Uterus (tissue), 4 donors: ENCODE measurements at places on chromosomes 5 and 9. TPM values are rescaled to one million over a fixed set of nuclear protein-coding genes. Genes with fewer than 3 reads are reported as not detected.
A peak's percentile ranks its signal among the peaks of the same experiment; 100 is the strongest.

Gene NUTM2F
- not detected for total RNA-seq

Gene LCN12
- 43.2 TPM for total RNA-seq

Gene ARL14EPL
- total RNA-seq = not detected

Gene CDX1
- total RNA-seq = 0.77 TPM

Gene TMEFF1
- 8.4 TPM for total RNA-seq

DNA sequence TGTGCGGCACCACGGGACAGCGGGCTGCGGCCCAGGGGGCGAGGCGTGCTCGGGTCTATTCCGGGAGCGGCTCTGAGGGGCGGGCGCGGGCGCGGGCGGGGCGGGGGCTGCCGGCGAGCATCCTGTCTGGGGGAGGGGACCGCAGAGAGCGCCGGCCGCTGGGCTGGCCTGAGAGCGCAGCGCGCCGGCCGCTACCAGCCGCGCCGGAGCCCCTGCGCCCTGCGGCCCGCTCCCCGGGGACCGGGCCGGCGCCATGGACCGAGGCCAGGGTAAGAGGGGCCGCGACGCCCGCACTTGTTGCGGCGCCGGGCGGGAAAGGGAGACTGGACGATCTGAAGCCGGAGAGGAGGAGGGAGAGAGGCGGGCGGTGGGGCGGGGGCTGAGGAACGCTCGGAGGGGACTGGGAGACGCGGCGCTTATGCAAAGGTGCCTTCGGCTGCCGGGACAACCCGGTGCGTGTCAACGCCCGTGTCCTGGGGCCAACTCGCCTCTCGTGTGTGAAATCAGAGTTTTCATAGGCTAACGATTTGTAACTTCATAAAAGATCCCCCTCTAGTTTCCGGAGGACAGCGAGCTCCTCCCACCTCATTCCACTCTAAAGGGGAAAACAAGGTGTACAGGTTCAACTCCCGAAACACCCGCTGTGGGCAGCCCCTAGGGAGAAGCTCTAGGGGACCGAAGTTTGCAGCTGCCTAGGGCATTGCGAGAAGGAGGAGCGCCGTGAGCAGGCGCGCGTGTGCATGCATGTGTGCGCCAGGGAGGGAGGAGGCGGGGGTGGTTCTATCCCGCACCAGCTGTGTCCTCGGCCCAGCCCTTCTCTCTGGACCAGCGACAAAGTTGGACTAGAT is at the start of gene AFAP1L1:
TSS of gene AFAP1L1 (plus strand) at position 144 of the 848 bp plus-strand sequence. CDS start at position 254, 110 bp downstream.
- peak within 1 kb of the TSS; percentile 49 for H3K4me3 ChIP-seq
- no peaks in the 10 kb centered on the region for H3K36me3 ChIP-seq
- no peaks in the 10 kb centered on the region for H3K4me1 ChIP-seq
- H3K27ac ChIP-seq = peak within 1 kb of the TSS; percentile 79

DNA sequence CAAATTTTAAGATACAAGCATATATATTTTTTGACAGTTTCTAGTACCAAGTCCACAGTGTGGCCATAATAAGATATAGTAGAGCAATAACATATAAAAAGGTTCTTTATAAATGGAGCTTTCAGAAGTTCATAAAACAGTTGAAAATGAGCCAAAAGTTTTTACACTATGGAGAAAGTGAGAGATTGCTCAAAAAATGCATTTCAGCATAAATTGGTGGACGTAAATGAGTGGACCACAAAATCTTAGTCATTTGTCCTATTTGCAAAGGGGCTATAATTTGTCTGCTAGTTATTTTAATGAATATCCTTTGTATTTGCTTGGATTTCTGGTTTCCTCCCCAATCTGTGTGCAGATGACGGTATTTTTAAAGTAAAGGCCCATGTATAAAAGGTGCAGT is 159.4 kb upstream of the DAP start:
- no peaks in the 10 kb centered on the region for H3K4me1 ChIP-seq
- no peak overlapping the region for H3K27ac ChIP-seq
- no peak for DNase-seq
- no peak overlapping the region for H3K4me3 ChIP-seq

GRCh38 chr5:179794171-179794570 is 385 bp downstream of the LTC4S start:
- no peak for DNase-seq
- H3K4me3 ChIP-seq = no peak overlapping the region

- no peaks in the 10 kb centered on the region for H3K4me1 ChIP-seq
- H3K36me3 ChIP-seq = no peaks in the 10 kb centered on the region
- H3K4me3 ChIP-seq = no peak overlapping the region
- no peaks in the 10 kb centered on the region for H3K27me3 ChIP-seq
- H3K27ac ChIP-seq = no peak overlapping the region
Measured at GRCh38 chr9:127473932-127474331, 22.6 kb downstream of the LRSAM1 start.

DNA sequence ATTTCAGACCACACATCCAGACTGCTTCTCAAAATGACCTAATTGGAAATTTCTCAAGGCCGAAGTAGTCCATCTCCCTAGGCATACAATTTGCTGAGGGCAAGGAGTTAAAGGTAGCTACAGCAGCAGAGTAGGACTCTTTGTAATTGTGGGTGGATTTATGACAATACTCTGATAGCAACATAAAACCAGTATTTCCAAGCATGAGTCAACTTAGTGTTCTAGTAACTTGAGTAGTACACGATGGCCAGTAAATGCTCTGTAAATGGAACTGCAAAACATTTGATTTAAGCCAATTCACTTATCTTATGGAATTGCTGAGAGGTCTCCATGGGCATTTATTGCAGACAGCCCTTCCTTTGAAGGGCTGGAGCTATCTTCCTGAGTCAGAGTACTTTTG is 352.2 kb downstream of the PLK2 start:
- H3K27me3 ChIP-seq = no peaks in the 10 kb centered on the region
- H3K27ac ChIP-seq = no peak overlapping the region
- H3K36me3 ChIP-seq = no peaks in the 10 kb centered on the region
- DNase-seq = no peak

DNA sequence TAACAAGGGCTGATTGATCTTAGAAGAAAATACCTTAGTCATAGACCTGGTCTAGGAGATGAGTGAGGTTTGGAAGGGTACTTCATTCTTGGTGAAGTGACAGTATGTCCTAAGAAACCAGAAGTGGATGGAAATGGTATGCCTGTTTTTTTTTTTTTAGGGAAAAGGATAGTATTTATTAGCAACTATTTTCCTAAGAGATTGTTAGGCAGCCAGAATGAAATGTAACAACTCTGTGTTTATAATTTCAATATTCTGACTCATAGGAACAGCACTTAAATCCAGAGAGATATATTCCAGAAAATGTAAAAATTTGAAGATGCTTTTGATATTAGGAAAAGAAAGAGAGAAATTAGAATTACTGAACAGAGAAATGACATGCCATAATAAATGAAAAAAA is 21.2 kb upstream of the ARL14EPL start:
- H3K27ac ChIP-seq = no peak overlapping the region
- H3K36me3 ChIP-seq = no peaks in the 10 kb centered on the region
- no peak overlapping the region for H3K4me3 ChIP-seq
- DNase-seq = no peak
- H3K27me3 ChIP-seq = no peaks in the 10 kb centered on the region

DNA sequence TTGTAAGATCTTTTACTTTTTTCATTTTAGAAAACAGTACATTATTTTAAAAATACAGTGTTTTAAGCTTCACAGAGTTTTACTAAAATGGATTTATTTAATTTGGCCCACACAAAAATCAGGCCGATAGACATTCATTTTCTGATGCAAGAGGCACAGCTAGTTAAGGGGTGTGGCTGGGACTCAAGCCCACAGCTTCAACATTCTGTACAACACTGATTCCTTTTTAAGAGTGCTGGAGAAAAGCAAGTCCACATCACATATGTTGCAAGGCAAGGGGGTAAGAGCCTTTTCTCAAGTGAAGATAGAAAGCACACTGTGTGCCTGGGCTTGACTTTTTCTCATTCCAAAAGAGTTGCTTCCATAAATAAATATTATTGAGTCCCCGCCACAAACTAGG is 195.9 kb downstream of the RFK start:
- peak; percentile 31 for DNase-seq
- no peak overlapping the region for H3K27ac ChIP-seq
- no peak overlapping the region for H3K4me3 ChIP-seq
- H3K4me1 ChIP-seq = no peaks in the 10 kb centered on the region
- no peaks in the 10 kb centered on the region for H3K27me3 ChIP-seq

DNA sequence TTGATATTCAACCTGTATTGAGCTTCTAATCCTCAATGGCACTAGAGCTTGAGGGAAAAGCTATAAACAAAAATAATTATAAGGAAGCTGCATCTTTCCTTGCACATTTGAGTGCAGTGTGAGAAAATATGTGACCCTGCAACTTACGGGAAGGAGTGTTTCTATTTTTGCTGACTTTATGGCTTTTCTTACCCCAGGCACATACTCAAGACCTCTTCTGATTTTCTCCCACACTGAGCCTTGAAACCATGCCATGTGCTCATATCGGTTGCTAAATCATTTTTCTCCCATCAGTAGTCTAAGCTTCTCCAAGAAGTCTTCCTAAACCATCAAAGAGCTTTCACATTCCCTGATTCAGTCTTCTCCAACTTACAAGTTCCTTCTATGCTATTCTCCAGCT is 91.5 kb downstream of the CDH6 start:
- H3K27me3 ChIP-seq = no peaks in the 10 kb centered on the region
- H3K36me3 ChIP-seq = no peaks in the 10 kb centered on the region
- no peak overlapping the region for H3K4me3 ChIP-seq
- H3K27ac ChIP-seq = no peak overlapping the region
- H3K4me1 ChIP-seq = no peaks in the 10 kb centered on the region
- no peak for DNase-seq

DNA sequence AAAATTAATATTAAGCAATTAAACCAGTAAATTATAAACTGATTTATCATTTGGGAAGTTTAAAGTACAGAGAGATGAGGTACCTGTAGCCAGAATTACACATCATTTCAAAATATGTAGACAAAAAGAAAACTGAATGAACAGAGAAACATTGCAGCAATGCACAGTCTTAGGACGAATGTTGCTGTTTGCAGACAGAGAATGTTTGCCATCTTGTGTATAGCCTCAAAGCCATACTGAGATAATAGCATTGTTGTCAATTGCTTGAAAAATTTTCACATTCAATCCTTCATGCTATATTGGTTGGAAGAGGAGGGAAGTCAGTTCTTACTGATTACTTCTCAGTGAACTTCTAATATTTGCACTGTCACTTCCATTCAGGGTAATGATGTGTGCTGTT is 326.2 kb downstream of the PRR16 start:
- no peaks in the 10 kb centered on the region for H3K27me3 ChIP-seq

DNA sequence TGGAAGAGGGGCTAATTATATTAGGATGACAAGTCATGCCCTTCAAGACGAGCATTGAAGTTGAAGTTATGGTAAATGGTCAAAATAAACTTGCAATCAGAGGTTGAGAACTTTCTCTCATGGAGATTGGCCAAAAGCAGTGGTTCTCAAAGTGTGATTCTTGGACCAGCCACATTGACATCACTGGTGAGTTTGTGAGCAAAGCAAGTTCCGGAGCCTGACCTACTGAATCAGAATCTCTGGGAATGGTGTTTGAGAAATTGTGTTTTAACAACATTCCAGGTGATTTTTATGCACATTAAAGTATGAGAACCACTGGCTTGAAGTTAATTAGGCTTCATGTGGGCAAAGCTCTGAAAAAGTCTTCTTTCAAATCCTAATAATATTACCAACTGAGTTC is 403.5 kb downstream of the ZSWIM6 start:
- no peaks in the 10 kb centered on the region for H3K27me3 ChIP-seq
- H3K4me3 ChIP-seq = no peak overlapping the region
- H3K27ac ChIP-seq = no peak overlapping the region
- H3K36me3 ChIP-seq = no peaks in the 10 kb centered on the region

DNA sequence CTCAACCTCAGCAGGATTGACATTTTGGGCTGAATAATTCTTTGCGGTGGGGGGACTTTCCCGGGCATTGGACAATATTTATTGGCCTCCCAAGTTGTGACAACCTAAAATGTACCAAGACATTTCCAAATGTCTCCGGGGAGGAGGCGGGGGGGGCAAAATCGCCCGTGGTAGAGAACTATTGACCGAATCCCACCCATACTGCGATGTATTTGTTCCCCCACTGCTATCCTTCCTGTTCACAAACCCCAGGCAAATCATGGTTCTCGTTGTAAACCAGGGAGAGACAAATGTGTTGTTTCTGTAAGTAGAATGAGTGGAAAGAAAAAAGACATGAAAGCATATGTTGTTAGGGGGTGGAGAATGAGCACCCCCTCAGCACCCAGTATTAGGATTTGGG is 141.9 kb downstream of the PSAT1 start:
- H3K27ac ChIP-seq = no peak overlapping the region
- no peaks in the 10 kb centered on the region for H3K27me3 ChIP-seq
- H3K4me3 ChIP-seq = no peak overlapping the region
- DNase-seq = no peak
- H3K4me1 ChIP-seq = no peaks in the 10 kb centered on the region

GRCh38 chr9:21943464-21943863 is 50.7 kb downstream of the CDKN2A start:
- H3K4me1 ChIP-seq = no peaks in the 10 kb centered on the region
- no peak overlapping the region for H3K4me3 ChIP-seq
- no peaks in the 10 kb centered on the region for H3K27me3 ChIP-seq
- H3K27ac ChIP-seq = no peak overlapping the region

DNA sequence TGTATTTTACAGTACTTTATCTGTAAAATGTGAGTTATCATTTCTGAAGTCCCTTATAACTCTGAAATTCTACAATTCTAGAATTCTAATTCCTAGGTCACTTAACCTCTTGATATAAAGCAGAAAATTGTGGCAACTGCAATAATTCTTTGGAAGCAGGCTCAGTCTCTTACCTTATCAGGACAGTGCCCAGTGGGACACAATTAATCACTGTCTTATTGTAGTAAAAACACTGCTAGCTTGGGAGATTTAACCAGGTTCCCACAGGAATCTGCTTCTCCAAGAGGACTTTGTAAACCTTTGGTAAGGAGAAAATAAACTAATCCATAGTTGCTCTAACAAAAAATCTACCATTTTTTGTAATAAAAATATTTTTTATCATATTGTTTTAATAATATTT is 18.3 kb upstream of the SPATA9 start:
- H3K27ac ChIP-seq = no peak overlapping the region
- no peak for DNase-seq
- no peaks in the 10 kb centered on the region for H3K27me3 ChIP-seq
- H3K4me1 ChIP-seq = no peaks in the 10 kb centered on the region
- H3K36me3 ChIP-seq = no peaks in the 10 kb centered on the region

GRCh38 chr5:54469622-54470021 is 14.1 kb downstream of the HSPB3 start:
- no peaks in the 10 kb centered on the region for H3K4me1 ChIP-seq
- H3K27me3 ChIP-seq = no peaks in the 10 kb centered on the region
- peak overlapping the region; percentile 62 for H3K27ac ChIP-seq
- H3K36me3 ChIP-seq = no peaks in the 10 kb centered on the region
- DNase-seq = no peak
- H3K4me3 ChIP-seq = peak overlapping the region; percentile 15

DNA sequence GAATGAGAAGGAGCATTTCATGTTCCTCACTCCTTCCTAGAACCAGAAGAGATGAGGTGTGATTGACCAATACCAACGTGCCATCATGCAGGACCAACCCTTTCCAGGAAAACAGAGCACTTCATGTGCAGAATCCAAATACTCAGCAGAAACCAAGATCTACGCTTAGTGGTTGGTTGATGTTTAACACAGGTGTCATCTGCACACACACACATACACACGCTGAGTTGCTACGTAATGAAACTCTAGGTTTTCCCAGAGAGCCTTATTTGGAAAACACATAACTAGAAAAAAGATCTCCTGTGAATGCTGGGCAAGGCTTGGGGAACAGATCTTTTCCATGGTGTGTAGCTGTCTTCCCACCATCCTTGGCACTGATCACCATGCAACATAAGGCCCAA is 21.1 kb upstream of the ZNF622 start:
- DNase-seq = no peak
- no peak overlapping the region for H3K27ac ChIP-seq
- no peak overlapping the region for H3K4me3 ChIP-seq
